Amniotic stem cell (primary cell): ENCODE measurements at places on chromosomes 12 and 14.

DNA sequence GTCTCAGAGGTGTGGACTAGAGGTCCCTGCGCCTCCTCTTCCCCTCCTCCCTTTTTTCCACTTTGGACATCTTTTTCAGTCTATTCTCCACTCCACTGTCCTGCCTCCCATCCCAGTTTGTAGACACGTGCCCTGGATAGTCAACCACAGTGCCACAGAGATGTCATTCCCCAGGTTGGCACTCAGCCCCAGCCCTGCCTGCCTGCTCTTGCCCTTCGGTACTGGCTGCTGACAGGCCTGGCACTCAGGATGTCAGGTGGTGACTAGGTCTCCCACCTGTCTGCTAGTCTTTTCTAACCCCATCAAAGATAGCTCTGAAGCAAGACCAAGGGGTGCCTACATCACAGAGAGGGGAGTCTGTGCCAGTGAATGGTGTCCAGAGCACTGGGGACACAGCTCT is 15.8 kb downstream of the KRT71 start:
- no peak for DNase-seq

- no peak for DNase-seq
These were observed 11.3 kb upstream of the FOXG1 start for GRCh38 chr14:28755198-28755815.

GRCh38 chr14:97057238-97058073 is 260.3 kb downstream of the VRK1 start:
- no peak for DNase-seq

DNA sequence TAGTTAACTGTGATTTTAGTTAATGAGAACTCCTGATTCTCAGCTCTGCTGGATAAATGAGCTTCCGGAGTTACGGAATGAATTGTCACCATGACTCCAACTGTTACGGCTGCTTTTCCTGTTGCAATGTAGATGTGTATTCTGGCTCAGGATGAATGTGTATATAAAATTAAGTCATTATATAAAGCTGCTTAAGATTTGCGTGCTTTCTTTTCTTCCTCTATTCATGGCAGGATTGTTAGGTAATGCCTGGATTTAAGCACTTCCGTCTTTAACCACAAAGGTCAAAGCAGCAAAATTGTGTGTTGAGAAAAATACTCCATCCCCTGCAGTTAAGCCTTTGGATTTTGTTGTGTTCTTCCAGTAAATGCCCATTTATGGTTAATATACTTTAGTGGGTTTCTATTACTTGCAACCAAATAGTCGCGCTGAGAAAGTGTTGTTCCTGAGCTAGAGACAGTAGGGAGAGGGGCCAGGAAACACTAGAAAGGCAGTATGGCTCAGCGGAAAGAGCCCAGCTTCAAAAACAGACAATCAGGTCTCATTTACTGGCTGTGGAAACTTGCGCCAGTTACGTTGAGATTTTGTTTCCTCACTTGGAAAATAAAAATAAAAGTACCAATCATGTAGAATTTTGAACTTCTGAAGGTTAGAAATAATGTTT is 9.4 kb upstream of the CCDC175 start:
- DNase-seq, result no peak
